Stimulated activated effector memory CD8-positive, alpha-beta T cell treated with anti-CD3 and anti-CD28 coated beads, Interleukin-12 subunit alpha, Interleukin-12 subunit beta, amount 100 ng/mL, for 72 hours (primary cell): ENCODE measurements at places on chromosomes 6 and 20.

GRCh38 chr6:54805077-54805476, 41.5 kb upstream of the FAM83B start:
- DNase-seq: no peak

- DNase-seq: no peak
These were observed 189.6 kb downstream of the MAFB start for GRCh38 chr20:40499391-40499790.

DNA sequence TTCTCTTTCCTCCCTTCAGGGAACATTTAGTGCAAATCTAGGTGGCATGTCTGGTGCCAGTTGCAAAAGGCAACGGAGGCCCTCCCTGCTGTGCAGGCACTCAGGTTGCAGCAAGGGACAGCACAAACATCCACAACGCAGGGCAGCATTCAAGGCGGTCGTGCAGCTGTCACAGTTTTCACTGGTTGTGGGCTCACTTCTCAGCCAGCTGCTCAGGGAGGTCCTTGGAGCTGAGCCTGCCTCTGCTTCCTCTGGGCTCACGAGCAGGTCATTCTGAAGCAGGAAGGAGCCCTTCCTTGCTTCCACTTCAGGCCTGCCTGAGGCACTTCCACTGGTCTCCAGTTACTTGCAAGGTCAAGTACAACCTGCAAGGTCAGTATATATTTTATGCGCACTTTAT, 3.8 kb upstream of the NPEPL1 start:
- DNase-seq: no peak

GRCh38 chr6:37126493-37126958, 43.4 kb upstream of the PIM1 start:
- no peak for DNase-seq

- DNase-seq: no peak
These were observed 59.2 kb upstream of the CD93 start for GRCh38 chr20:23145281-23145700.

- DNase-seq: no peak
These were observed 50.5 kb upstream of the GCM1 start for GRCh38 chr6:53199156-53199555.

- DNase-seq: no peak
These were observed 68.3 kb downstream of the NOL4L start for GRCh38 chr20:32516583-32517517.

DNA sequence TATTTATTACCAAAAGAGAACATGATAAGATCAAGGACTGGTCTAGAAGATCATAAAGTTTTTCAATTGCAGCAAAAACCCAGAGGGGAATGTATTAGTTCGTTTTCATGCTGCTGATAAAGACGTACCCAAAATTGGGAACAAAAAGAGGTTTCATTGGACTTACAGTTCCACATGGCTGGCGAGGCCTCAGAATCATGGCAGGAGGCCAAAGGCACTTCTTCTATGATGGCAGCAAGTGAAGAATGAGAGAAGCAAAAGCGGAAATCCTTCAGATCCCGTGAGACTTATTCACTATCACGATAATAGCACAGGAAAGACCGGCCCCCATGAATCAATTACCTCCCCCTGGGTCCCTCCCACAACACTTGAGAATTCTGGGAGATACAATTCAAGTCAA, 57.7 kb upstream of the HIVEP2 start:
- DNase-seq: no peak

DNA sequence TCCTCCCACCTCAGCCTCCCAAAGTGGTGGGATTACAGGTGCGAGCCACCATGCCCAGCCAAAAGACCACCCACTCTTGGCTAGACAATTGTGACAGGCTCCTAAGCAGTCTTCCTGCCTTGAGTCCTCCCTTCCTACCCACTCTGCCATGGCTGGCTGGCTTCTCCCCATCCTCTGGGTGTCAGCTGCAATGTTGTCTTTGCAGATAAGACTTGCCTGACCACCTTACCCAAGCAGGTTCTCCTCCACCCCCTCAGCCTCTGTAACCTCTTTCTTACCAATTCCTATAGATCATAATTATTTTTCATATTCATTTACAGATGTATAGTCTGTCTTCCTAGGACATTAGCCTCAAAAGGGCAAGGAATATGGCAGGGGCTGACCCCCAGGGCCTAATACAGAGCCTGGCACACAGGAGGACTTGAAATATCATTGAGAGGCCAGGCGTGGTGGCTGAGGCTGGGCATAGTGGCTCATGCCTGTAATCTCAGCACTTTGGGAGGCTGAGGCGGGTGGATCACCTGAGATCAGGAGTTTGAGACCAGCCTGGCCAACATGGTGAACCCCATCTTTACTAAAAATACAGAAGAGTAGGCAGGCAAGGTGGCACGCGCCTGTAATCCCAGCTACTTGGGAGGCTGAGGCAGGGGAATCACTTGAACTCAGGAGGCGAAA, 28.7 kb upstream of the SPAG4 start:
- no peak for DNase-seq

GRCh38 chr6:44921798-44922197, 406.3 kb upstream of the RUNX2 start:
- no peak for DNase-seq

DNA sequence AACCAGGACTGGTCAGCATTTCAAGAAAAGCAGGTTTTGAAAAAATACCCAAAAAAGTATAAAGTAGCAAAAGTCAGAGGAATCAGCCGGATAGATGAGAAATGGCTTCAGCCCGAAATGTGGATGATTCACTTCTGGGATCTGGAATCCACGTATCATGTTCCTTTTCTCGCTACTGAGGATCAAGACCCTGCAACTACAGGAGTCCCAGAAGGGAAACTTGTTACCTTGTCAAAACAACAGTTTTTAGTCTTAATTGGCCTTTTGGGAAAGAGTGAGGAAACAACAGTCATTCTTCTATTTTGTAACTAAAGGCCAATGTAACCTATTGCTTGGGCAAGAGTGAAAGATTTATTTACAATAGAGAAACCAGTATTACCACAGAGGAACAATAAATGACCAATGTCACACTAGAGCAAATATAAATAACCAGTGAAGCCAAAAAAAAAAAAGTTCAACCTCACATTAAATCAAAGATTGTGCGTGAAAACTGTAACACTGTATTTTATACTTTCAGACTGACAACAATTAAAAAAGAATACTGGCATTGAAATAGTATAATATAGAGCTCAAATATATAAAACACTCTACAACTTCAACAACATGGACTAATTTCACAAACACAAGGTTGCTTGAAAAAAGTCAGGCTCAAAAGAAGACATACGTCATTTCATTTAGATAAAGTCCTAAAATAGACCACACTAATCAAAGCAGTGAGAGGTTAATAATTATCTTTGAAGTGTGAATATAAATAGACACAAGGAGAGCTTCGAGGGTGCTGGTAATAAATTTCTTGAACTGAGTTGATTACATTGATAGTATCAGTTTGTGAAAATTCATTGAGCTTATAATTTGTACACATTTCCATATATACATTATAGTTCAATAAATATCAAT, 116.2 kb downstream of the GFRAL start:
- DNase-seq: no peak

- DNase-seq: no peak
These were observed 40.0 kb downstream of the KATNA1 start for GRCh38 chr6:149608381-149608982.

GRCh38 chr20:45047581-45048119, 53.3 kb downstream of the KCNS1 start:
- DNase-seq: no peak

- no peak for DNase-seq
These were observed 20.3 kb upstream of the DYNLRB1 start for GRCh38 chr20:34495916-34496315.

DNA sequence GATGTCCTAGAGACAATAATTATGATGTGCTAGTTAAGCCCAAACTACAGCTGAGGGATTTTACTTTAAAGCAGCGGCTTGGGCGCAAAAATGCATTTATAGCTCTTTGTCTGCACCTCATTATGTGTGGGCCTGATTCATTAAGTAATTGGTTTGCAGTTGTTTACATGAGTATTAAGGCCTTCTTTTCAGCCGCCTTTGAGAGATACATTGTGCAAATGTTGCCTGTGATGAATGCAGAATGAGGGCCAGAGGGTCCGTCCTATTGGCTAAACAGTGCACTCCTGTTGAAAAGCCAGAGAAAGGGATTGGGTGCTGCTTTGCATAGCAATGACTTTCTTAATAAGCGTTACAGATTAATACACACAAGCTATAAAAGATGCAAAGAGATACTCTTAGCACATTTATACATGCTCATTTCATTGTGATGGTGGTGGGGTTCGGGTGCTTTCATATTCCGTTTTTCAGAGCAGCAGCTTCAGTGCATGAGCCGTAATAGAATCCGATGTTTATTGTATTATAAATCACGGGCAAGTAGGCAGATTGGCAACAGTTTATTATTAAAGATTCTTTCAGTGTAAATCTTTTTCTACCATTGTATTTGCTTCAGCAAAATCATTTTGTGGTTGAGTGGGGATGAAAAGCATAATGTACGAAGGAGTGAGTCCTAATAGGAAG, 68.2 kb upstream of the XRN2 start:
- no peak for DNase-seq

- DNase-seq: no peak
These were observed 382.4 kb upstream of the MMS22L start for GRCh38 chr6:97665446-97665845.
